Kidney capillary endothelial cell (primary cell): ENCODE measurements at places on chromosomes 6 and 20.

GRCh38 chr20:21101453-21101931 is 4.7 kb downstream of the LINC00237 start:
- DNase-seq, result no peak

GRCh38 chr6:130773860-130774259 is 53.3 kb upstream of the SMLR1 start:
- no peak for DNase-seq

- no peak for DNase-seq
Measured at GRCh38 chr20:61316346-61316745, 64.3 kb downstream of the CDH4 start.

GRCh38 chr20:21613512-21613911 is 92.0 kb upstream of the PAX1 start:
- DNase-seq, result no peak

DNA sequence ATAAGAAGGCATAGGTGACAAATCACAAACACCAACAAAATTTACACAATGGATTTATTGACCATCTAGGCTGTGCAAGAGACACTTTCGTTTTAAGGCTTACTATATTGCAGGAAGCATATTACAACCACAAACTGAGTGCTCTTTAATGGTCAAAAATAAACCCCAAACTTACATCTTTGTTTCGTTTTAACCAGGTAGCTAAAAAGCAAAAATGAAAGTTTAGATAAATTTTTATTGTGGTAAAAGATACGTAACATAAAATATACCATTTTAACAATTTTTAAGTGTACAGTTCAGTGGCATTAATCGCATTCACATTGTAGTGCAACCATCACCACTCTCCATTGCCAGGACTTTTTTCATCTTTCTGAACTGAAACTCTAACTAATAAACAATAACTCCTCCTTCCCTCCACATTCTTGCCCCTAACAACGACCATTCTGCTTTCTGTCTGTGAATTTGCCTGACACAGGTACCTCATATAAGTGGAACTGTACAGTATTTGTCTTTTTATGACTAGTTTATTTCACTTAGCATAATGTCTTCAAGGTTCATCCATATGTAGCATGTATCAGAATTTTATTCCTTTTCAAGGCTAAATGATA is 32.3 kb upstream of the DUSP22 start:
- no peak for DNase-seq

DNA sequence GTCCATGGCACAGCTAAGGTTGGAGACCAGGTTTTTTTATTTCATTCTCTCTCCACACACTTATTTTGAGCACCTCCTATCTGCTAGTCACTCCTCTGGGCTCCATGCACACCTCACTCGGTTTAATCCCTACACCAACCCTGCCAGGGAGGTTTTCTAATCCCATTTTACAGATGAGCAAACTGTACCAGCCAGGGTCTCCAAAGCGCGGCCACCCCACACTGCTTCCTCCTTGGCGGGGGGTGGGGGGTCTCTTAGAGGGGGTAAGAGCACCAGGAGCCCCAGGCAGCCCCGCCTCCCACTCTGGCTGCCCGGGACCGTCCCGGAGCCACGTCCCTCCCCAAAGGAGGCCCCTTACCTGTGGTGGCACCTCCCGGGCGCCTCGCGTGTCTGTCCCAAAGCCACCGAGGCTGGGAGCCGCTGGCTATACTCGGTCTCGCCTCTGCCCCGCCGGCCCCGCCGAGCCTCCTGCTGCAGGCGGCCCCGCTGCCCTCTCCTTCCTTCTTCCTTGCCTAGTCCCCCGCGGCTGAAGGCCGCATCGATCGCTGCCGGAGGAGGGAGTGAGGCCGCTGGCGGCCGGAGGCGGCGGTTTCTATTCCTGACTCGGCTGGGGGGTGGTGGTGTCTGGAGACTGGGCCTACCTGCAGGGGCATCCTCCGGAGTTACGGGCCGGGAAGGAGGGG is at the start of gene KCNS1:
KCNS1 (minus strand) TSS at position 565 of the 683 bp plus-strand sequence. CDS start 1,891 bp downstream, outside the sequence.
- no peak for DNase-seq

GRCh38 chr6:113821445-113821844 is 35.7 kb upstream of the MARCKS start:
- no peak for DNase-seq

DNA sequence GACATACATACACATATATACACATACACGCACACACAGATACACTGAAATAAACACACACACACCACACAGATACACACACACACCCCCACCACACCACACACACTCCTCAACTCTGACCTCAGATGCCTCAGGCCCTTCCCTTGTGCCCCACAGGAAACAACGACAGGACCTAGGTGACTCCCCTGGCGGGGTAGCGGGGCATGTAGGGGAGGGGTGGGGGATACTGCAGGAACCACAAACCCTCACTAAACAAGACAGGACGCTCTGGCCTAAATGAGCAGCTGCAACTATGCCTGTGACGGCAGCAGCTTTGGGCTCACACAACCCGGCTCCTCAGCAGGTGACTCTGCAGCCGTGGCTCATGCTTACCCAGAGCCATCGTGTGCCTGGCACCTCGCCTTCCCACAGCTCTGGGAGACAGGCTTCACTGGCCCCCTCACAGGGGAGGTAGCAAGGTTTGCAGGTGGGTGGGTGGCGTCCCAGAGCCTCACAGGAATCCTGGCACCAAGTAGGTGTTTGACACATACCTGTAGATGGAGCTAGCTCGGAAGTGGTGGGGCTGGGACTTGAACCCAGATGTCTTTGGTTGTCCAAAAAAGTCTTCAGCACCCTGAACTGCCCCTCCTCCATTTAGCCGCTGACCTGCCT is 100.8 kb downstream of the GRM4 start:
- DNase-seq, result no peak

DNA sequence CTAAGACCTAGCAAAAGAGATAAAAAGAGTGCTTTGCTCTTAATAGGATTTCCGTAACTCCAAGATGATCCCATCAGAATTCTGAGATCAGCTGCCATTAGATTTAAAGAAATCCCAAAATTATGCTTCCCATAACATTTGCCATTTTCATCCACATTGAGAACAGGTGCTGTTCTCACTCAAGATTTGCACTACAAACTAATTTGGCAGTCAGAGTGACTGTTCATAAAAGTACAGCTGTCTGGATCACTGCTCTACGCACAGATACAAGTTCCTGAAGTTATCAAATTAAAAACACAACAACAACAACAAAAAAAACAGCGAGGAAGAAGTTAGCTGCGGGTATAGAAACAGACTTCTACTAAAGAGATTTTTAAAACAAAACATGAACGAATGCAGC is 58.1 kb downstream of the ASCC3 start:
- DNase-seq, result no peak

GRCh38 chr20:8152183-8152582 is 20.1 kb downstream of the PLCB1 start:
- peak; percentile 59 for DNase-seq

DNA sequence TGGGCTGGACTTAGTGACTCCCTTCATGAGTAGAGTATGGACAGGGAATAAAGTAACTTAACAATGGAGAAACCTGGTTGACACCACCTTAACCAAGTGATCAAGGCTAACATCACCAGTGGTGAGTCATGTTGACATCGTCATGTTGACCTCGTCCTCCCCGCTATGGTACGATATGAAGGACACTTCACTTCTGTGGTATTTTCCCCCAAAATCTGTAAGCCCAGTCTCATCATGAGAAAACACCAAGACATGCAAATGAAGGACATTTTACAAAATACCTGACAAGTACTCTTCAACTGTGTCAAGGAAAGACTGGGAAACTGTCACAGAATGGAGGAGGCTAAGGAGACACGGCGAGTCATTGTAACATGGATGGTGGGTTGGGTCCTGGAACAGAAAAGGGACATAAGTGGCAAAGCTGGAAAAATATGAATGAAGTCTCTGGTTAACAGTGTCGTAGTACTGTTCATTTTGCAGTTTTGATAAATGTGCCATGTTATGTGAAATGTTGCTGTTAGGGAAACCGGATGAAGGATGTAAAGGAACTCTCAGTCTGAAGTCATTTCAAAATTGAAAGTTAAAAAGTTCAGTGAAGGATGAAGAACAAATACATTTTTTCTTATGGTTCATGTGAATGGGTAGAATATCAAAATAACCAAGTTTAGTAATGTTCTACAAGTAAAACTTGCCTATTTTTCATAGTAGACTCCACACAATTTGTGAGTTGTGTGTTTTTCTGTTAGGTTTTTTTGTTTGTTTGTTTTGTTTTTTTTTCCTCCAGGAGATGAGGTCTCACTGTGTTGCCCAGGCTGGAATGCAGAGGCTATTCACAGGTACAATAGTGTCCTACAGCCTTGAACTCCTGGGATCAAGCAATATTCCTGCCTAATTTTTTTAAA is 247.5 kb downstream of the TMEM242 start:
- DNase-seq, result no peak

DNA sequence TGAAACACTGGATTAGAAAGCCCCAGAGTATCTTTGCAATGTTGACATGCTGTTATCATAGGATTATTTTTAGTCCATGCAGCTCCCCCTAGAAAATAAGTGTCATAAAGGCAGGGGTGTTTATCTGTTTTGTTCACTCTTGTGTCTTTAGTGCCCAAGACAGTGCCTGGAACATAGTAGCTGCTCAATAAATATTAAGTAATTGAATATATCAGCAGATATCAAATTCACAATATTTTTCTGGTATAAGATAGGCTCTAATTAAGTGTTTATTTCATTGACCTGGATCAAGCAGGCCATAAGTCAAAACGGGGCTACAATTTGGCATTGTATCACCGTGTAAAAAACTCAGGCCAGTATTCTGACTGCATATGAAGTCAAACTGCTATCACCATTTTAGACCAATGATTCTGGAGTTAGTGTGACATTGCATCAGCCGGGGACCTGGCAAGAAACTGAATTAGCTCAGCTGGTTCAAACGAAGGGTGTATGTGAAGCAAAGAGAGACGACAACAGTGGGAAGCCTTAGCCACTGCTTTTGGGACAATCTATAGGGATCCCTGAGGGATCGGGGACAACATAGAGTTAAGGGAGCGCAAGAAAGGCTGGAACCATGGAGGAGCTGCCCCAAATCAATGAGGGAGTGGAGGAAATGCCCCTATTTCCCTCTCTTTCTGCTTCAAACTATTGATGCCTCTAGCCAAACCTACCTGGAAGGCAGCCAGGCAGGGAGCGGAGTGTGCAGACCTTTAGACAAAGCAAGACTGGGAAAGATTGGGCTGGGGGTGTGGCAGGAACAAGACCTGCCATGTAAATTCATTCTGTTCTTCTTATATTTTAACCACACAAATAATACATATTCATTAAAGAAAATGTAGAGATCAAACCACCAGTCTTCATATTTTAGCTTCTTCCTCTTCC is 112.2 kb downstream of the PLEKHG1 start:
- DNase-seq, result no peak

GRCh38 chr6:78500299-78501089 is 366.9 kb upstream of the IRAK1BP1 start:
- DNase-seq, result no peak

- no peak for DNase-seq
Measured at GRCh38 chr20:48489046-48489463, 338.7 kb downstream of the PREX1 start.

- no peak for DNase-seq
Measured at GRCh38 chr6:157099912-157100593, 223.3 kb downstream of the TMEM242 start.

DNA sequence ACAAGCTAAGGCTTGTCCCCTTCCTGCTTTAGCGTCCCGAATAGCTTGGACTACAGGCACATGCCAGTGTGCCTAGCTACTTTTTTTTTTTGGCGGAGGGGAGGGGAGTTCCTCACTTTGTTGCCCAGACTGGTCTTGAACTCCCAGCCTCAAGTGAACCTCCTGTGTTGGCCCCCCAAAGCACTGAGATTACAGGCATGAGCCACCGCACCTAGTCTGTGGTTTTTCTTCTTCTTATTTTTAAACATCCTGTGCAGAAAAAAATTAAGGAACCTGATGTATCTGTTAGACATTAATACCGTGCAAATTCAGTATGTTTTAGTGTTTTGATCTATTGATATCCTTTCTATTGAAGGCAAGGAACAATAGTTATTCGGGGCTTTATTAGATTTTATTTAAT is 25.7 kb downstream of the HIVEP1 start:
- DNase-seq, result no peak

DNA sequence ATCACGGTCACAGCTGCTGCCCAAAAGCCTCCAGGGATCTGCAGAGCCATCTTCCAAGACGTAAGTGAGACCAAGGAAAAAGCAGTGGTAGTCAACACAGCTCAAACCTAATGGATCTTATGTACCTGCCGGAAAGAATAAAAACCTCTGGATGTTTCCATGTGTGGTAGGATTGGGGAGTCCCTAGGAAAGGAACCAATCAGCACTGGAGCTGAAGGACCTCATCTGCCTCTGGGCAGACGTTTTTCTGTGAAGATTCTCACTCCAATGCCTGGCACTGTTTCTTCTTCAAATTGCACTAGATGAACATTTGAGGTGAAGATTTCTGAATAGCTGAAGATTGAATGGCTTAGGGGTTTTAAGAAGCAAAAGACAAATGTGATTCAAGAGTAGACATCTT is at the start of gene HLA-DQB2:
HLA-DQB2 (minus strand) TSS at position 112 of the 400 bp plus-strand sequence; CDS start at position 50, 62 bp downstream.
- DNase-seq, result no peak

DNA sequence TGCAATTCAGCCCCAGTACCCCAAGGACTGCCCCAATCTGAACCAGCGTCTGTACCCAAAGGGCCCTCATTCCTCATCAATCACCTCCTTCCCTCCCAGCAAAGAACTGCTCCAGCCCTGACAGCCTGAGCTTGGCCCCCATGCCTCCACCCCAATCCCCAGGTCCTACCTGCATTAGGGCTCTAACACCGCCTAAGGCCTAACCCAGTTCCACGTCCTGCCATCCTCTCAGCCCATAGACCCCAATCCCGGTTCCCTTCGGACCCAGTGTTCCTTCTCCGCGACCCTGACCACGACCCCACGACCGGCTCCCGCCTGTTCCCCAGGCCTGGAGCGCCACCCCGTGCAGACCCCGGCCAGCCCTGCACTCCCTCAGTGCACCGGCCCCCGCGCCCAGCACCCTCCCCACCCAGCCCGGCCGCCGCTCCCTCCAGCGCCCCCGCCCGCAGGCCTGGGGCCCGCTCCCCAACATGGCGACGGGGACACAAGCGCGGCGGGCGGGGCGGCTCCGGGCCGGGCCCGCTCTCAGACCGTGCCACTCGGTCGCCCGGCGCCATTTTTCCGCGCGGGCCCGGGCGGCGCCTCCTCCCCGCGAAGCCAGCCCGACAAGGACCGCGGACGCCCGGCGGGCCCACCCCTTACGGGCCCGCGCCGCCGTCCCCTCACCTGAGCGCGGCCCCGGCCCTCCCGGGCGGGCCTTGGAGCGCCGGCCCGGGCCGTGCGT is 483 bp downstream of the NCOA6 start:
- DNase-seq, result peak; percentile 29

DNA sequence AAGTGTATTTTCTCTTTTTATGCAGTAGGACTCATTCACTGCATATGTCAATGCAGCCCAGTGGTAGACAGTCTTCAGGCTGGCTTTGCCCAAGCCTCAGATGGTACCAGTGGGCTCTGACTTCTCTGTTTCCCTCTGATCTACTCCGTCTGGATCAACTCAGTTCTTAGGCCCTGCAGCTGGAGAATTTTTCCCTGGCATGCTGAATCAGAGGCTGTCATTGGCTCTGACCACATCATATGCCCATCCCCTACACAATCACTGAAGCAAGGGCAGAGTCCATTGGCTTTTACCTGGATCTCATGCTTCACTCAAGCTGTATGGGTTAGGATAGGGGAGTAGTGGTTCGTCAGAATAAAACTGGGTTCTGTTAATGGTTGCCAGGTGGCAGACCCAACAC is 57.8 kb downstream of the KIZ start:
- no peak for DNase-seq

GRCh38 chr6:22042706-22043105 is 254.1 kb downstream of the PRL start:
- no peak for DNase-seq

- DNase-seq, result no peak
Measured at GRCh38 chr6:12182676-12183075, 107.5 kb upstream of the EDN1 start.

- peak; percentile 5 for DNase-seq
Measured at GRCh38 chr20:39631557-39631956, 669.4 kb downstream of the DHX35 start.

- peak; percentile 46 for DNase-seq
Measured at GRCh38 chr6:63663147-63663955, 27.7 kb downstream of the PHF3 start.
